ENCODE measurements at places on chromosomes 7 and 10.

DNA sequence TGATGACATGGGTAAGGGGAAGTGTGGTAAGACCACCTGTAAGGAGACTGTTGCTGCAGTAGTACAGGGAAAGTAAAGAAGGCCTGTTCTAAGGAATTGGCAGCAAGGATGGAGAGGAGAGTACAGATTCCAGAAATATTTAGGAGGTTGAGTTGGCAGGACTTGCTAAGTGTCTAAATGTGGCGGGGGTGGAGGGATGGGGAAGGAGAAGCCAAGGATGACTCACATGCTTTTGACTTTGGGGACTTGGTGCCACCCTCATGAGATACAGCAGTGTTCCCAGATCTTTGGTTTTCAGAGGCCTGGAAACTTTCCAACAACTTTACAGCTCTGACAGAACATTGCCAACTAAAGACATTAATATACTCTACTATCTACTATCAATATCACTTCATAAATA lies 45.4 kb downstream of the CDK6 start:
- DNase-seq = no peak

- DNase-seq = peak; percentile 71
Observed at GRCh38 chr7:5396542-5396941, 27.1 kb downstream of the TNRC18 start.

- DNase-seq = no peak
Observed at GRCh38 chr10:29525762-29526161, 109.0 kb downstream of the SVIL start.

DNA sequence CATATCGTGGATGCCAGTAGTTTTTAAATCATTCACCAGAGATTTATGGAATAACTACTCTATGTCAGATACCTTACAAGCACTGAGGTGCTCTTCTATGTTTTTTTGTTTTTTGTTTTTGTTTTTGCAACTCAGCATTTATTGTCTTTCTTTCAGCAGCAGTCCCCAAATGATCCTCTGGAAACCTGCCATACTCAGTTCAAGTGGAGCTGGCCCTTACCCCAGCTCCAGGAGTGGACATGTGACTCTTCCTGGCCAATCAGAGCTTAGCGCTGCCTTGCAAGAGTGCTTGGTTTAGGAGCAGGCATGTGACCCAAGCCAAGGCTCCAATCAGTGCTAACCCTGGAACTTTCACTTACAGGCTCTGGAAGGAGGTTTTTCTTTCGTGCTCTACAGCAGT lies 356.6 kb upstream of the ZMIZ1 start:
- DNase-seq = no peak

DNA sequence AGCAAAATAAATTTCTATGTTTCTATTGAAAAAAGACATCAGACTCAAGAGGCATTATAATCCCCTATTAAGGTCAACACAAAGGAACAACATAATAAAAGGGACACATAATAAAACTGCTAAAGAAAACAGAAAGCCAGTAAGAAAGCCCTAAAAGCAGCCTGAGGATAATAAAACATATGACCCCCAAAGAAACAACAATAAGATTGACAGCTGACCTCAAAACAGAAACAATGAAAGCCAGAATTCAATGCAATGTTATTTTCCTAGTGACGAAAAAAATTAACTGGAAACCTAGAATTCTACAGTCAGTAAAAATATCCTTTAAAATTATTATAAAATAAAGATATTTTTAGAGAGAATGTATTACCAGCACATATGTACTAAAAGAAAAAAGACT lies 44.9 kb upstream of the FAM171A1 start:
- DNase-seq = no peak

GRCh38 chr7:23672033-23672432 lies 8.0 kb upstream of the FAM221A start:
- no peak for DNase-seq

DNA sequence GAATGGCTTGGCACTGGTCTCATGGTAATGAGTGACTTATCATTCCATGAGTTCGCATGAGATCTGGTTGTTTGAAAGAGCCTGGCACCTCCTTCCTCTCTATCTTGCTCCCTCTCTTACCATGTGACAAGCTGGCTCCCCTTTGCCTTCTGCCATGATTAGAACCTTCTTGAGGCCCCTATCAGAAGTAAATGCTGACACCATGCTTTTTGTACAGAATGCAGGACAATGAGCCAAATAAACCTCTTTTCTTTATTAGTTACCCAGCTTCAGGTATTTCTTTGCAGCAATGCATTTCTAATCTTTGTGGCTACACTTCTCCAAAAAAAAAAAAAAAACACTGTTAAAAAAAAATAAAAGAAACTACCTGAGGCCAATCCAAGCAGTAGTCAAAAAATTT lies 17.1 kb upstream of the SLC13A1 start:
- no peak for DNase-seq

DNA sequence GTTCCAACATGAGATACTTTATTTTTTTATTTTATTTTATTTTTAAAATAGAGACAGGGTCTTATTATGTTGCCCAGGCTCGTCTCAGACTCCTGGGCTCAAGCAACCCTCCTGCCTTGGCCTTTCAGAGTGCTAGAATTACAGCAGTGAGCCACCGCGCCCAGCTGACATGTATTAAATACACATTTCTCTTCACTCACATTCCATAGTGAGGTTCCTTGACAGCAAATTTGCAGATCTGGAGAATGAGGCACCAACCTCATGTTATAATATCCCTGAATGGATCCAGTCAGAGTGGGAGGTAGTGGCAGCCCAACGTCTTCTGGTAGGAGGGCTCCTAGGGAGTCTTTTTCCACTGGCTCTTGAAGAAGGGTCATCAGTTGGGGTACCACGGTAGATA lies 46.1 kb downstream of the OGDH start:
- DNase-seq = no peak

- DNase-seq = no peak
Observed at GRCh38 chr10:62390497-62391176, 16.5 kb downstream of the ZNF365 start.

GRCh38 chr7:8283968-8284367 lies 22.0 kb upstream of the ICA1 start:
- no peak for DNase-seq

DNA sequence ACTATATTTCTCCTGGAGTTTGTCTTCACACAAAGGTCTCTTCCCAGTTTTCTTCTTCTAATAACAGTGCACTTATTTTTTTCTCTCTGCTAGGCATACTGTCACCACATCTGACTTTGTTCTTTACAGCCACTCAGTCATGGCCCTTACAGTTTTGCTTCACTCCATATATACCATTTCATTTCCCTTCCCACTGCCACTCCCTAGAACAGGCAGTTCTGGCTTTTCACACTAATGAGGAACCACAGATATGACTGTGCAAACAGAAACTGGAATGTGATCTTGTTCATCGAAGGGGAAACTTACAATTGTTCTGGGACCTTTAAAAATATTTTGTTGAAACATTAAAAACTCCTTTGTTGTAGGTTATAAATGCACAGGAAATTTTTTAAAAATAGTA lies 67.3 kb downstream of the EPDR1 start:
- no peak for DNase-seq

GRCh38 chr10:123585477-123586445 lies 80.4 kb upstream of the GPR26 start:
- DNase-seq = no peak

DNA sequence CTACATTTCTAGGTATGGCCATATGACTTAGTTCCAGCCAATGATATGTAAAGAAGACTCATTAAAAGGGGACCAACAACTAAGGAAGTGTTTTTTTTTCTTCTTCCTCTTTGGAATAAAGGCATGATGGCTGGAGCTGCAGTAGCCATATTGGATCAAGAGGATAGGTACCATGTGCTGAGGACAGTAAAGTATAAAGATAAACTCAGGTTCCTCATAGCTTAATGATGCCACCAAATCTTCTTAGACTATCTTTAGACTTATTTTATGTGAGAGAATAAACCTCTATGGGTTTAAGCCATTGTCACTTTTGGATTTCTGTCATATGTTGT lies 85.3 kb downstream of the ANLN start:
- no peak for DNase-seq

- DNase-seq = no peak
Observed at GRCh38 chr7:156143683-156144082, 331.4 kb upstream of the SHH start.

- no peak for DNase-seq
Observed at GRCh38 chr10:63718421-63718820, 197.2 kb downstream of the REEP3 start.

DNA sequence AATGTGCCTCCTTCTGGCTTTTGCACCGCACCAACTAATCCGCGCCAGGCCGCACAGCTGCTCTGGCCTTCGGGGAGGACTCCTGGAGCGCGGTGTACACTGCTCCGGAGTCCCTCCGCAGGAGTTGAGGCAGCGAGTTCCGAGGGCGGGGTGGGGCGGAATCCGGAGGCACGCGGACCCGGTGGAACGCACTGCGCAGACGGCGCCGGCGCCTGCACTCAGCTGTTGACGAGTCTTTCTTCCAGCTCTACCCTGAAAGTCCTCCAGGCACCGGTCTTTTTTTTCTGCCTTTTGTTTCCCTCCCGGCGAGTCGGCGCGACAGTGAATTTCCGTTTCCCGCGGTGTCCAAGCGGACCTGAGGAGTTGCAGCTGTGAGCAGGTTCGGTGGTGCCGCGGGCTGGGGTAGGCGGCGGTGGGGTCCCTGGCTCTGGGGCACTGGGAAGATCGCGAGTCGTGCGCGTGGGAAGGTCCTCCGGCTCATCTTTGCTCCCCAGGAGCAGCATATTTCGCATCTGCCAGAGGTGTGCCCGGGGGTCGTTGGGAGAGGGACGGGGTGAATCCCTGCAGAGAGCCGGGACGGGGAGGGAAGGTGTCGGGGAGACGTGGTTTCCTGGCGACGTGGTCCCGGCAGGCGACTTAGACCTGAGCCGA lies 44.1 kb downstream of the SFTPD start:
- DNase-seq = peak; percentile 11
